ENCODE measurements at places on chromosomes 5 and 9. TPM values are rescaled to one million over a fixed set of nuclear protein-coding genes. Genes with fewer than 3 reads are reported as not detected.

DNA sequence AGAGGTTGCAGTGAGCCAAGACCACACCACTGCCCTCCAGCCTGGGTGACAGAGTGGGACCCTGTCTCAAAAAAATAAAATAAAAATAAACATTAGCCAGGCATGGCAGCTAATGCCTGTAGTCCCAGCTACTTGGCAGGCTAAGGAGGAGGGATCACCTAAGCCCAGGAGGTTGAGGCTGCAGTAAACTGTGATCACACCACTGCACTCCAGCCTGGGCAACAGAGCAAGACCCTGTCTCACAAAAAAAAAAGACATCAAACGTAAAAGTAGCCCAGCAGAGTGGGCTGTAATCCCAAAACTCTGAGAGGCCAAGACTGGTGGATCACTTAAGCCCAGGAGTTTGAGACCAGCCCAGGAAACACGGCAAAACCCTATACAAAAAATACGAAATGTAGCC is 19.0 kb downstream of the UIMC1 start:
- DNase-seq = no peak

GRCh38 chr9:16689351-16689938 is 181.0 kb downstream of the BNC2 start:
- no peak for DNase-seq

DNA sequence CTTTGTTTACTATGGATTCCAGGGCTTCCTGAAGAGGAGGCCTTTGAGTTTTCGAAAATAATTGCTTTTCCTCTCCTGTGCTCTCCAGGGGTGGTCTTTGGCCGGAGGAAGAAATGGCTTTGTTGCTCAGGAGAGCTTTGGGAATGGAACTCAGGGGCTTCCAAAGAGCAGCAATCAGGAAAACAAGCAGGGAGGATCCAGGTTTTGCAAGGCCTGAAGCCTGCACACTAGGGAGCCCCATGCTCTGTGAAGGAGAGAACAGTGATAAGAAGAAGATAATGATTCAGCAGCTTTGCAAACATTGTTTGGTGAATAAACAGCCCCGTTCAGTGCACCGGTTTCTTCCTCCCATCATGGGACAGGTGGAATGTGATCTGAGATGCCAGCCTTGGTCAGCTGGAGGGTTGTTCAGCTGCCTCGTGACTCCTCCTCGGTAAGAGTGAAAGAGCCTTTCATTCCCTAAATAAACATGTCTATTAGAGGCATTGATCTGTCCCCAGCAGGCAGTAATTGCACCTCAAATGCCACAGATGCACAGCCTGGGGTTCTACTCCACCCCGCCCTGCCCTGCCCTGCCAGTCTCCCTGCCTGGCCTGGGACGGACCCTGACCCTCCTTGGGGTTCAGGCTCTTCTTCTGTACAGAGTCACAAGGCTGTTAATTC is 11.5 kb upstream of the ALDH1B1 start:
- DNase-seq = no peak

DNA sequence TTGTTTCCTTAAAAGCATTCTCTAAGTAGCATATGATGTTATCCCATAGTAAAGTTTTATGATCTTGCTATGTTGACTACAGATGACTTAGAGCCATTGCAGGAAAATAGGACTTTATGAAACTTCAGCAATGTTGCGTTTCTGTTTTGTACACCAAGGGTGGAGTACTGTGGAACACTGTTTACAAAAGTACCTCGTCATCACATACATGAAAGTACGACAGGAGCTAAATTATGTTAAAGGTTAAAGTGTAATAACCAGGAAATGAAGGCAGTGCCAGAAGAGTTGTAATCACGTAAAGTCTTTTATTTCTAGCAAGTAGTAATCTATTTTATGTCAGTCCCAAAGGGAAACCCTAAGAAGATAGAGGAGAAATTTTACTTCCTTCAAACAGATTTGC is 50.9 kb downstream of the C9orf85 start:
- no peak for DNase-seq

DNA sequence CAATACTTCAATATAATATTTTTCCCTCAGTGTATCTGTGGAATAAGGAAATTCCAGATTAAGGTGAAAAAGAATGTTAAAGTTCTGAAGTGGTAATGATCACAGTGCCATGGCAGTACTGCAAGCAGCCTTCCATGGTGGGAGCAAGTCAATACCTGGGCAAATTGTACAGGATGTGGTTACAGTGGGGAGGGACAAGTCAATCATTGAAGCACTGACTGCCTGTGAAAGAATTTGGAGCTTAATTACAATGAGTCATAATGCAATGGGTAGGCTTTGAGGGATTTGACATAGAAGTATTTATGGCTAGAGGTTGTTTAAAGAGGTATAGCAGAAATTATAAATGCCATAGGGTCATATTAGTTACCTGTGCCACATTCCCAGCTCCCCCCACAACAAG is 786.5 kb upstream of the ACO1 start:
- DNase-seq = no peak

GRCh38 chr5:65903581-65903980 is 22.8 kb upstream of the ERBIN start:
- DNase-seq = no peak

ZNF454 gene
- 0.15 TPM for total RNA-seq

OGN gene
- total RNA-seq = not detected

CCL27 gene
- not detected for total RNA-seq

Measured in endothelial cell (in vitro differentiated cells).